DMS79 treated with DMSO at 0.1 percent for 48 hours (cell line): ENCODE measurements at places on chromosomes 3 and 15.

- DNase-seq: no peak
These were observed 36.2 kb downstream of the GXYLT2 start for GRCh38 chr3:72924055-72924454.

- no peak for DNase-seq
These were observed 256.6 kb downstream of the CNTN3 start for GRCh38 chr3:74357881-74358280.

DNA sequence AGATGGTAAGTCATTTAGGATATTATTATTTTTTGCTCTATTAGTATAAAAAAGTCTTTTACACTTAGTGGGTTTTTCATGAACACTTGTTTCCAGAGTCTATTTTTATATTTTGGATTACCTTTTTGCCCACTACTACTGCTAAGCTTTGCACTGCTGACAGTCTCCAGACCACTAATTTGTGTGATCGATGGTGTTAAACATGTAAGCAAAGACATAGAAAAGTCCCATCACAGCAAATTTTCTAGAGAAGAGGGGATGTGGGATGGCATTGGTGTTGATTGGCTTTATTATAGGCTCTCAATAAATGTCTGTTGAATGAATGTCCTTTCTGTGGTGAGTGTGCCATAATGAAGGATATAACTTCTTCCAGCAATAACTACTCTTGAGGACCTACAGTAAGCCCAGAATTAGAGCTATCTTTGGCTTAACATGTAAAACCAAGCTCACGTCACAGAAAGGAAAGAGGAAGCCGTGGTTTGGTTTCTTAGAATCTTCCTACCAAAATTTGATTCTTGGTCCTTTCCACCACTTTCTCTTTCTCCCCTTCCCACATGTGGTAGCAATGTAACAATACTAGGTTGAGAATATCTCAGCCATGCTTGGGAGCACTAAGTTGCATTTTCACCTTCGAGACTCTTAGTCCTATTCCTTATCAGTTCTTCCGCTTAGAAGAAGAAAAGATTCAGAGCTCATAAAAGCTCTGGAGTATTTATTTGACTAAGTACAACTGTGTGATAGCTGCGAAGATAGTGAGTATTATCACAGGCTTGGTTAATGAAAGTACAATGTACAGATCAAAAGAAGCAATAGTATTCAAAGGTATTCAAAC lies 90.6 kb upstream of the UMPS start:
- DNase-seq: no peak

DNA sequence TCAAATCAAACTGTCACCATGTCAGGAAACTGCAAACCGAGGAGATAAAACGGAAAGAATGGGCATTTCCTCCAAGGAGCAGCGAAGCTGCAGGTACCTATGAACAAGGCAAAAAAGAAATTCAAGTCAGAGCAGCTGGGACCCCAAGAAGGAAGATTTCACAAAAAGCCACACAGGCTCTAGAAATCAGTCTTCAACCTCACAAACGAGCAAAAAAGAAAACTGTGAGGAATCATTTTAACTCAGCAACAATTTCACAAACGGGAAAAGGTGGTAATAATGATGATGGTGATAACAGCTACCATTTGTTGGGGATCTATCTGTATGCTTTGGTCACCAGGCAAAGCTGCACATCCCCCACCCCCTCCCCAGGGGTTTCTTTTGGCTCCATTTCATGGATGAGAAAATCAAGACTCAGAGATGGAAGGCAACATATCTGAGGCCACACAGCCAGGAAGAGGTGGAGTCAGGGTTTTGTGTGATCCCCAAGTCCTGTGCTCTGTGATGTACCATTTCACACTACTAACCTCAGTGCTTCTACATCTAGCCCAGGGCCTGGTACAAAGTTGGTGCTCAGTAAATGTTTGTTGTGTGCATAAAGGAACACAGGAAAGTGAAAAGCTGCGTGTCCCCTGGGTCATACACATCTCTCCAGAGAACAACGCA lies 109.9 kb downstream of the IQSEC1 start:
- no peak for DNase-seq

DNA sequence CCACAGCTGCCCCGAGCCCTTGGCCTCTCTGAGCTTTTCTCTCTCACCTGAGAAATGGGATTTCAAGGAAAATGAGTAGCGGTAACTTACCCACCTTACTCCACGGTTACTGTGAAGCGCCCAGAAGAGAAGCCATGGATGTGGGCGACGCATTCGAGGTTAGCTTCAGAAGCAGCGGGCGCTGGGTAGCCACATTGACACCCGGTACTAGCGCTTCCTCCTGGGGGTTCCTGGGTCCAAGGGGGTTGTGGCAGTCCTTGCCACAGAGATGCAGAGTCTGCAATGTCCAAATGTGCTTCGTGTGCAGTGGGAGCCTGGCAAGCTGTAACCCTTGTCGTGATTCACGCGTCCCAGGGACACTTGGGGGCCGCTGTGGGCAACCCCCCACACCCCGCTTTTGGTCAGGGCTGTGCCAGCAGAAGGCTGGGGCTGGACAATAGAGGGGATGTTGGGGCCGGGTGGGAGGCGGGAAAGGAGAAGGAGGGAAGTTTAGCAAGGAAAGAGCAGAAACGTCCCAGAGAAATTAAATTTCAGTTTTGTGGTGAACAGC lies 41.4 kb upstream of the FURIN start:
- DNase-seq: no peak

DNA sequence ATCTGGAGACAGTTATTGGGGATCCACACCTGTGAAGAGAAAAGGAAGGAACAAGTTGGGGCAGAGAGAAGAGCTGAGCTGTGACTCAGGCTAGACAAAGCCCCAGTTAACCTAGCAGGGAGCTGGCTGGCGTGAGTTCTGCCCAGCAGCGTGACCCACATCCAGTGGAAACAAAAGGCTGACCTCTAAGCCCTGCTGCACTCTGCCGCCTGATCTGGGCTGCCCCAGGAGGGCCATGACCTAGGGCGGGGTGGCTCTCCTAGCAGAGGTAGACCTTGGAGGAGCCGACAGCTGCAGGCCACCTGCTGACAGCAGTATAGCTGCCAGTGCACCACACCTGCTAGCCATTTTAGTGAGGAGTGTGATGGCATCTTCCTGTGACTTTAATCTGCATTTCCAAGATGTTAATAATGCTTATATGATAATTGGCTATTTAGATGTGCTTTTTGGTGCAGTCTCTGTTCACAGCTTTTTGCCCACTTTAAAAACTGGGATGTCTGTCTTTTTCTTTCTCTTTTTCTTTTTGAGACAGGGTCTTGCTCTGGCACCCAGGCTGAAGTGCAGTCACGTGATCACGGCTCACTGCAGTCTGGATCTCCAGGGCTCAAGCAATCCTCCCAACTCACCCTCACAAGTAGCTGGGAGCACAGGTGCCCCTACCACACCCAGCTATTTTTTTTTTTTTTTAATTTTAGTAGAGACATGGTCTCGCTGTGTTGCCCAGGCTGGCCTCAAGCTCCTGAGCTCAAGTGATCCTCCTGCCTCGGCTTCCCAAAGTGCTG lies 78.1 kb downstream of the LSM3 start:
- DNase-seq: peak; percentile 8

DNA sequence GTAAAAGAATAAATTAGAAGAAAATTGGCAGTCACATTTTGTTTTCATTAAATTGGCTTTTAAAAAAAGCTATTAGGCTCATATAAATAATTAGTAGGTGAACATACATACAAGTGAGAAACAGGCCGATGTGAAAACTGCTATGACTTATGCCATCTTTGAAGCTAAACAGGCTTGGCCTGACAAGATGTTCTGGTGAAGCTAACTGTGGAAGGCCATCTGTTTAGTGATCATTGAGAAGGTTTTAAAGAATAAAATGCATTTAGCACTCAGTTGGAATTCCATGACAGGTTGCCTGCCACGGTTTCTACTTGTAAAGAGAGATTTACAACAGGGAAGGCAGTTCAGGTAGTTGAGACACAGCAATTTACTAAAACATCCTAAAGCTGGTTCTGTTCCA lies 264.0 kb upstream of the AGTR1 start:
- DNase-seq: no peak

GRCh38 chr3:181561139-181562031 lies 150.3 kb upstream of the SOX2 start:
- DNase-seq: no peak

- DNase-seq: no peak
These were observed 168.1 kb upstream of the STAC start for GRCh38 chr3:36212251-36212650.

DNA sequence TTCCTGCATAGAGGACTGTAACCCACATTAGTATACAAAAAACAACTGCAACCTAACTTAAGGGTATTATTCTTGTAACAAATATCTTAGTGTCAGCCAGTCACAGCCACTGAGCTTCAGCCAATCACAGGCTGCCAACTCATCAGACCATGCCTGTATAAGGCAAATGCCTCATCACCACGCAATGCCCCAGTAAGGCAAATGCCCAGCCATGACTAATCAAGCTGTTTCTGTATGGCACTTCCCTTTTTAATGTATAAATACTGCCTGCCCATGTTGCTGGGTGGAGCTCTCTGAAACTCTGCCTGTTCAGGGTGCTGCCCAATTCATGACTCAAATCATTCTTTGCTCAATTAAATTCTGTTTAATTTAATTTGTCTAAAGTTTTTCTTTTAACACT lies 18.4 kb upstream of the GABRA5 start:
- no peak for DNase-seq

DNA sequence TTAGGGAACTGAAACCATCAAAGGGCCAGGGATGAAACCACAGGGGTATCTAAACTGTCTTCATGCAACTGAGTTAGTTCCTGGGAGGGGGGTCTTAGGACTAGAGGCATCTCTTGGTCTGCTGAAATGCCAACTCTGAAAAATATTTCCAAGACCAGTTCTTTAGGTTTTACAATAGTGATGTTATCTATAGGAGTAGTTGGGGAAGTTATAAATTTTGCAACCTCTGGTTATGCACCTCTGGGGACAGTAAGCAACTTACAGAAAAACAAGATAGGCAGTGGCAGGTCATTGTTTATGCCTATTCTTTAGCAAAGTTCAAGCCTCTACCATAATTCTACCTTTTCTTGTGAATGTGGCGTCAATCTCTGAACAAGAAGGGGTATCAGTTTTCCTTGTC lies 60.5 kb upstream of the MINAR1 start:
- no peak for DNase-seq

DNA sequence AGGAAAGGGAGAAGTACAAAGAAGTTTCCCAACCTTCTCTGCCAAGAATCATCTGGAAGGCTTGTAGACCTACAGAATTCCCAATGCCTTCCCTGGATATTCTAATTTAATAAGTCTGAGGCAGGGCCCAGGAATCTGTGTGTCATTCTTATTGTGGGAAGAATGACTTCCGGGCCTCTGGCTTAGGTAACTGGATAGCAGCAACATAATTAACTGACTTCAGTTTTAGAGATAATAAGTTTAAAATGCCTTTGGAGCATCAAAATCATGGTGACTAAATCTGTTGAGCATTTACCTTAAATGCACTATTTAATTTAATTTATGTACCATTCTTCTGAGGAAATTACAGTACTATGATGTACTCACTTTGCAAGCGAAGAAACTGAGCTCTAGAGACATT lies 44.3 kb upstream of the TM4SF1 start:
- DNase-seq: no peak

DNA sequence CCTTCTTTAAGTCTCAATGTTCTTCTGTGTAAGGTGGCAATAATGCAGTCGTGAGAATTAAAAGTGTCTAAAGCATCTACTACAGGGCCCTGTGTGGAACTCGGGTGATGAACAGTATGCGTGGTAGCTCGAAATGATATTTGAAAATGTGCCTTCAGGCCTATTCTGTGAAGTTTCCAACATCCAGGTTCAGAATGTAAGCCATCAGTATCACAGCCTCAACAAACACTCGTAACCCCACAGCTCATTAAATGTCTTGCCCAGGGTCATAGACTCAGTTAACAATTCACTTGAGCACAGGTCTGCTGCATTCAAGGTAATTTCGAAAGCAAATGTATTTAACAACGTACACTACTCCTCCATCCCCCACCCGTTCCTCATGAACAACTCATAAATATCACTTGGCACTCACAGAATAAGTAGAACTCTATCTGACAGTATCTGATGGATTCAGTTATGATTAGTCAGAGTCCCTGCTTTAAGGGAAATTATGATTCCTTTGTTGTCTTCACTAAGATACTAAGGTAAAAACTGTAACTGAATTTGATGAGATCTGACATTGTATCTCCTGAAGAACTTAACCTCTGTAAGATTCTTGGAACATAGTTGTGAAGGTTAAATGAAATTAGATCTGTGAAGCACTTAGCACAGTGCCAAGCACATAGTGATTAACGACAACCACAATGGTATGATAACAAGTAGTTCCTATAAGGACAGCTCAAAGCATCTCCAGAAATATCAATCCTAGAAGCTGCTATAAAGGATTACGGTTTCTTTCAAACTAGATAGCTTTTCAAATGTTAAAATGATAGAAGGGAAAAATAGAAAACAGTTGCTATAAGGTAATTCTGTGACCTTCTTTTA lies 642.3 kb downstream of the TBL1XR1 start:
- peak; percentile 90 for DNase-seq

DNA sequence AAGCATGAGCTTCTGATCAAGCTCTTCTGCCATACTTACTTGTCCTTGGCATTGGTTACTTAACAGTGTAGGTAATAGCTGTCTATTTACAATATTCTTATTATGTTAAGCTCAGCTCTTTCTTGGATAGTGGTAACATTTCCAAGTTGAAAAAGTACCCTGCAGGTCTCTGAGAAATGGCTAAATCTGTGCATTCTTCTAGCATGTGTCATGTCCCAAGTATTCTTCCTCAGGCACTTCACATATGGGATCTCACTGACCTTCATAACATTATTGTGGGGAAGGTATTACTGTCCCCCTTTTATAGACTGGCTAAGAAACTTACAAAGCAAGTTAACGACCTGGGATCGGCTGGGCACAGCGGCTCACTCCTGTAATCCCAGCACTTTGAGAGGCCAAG lies 236.1 kb downstream of the RORA start:
- DNase-seq: no peak

GRCh38 chr3:63150880-63151279 lies 127.2 kb upstream of the SYNPR start:
- DNase-seq: no peak

DNA sequence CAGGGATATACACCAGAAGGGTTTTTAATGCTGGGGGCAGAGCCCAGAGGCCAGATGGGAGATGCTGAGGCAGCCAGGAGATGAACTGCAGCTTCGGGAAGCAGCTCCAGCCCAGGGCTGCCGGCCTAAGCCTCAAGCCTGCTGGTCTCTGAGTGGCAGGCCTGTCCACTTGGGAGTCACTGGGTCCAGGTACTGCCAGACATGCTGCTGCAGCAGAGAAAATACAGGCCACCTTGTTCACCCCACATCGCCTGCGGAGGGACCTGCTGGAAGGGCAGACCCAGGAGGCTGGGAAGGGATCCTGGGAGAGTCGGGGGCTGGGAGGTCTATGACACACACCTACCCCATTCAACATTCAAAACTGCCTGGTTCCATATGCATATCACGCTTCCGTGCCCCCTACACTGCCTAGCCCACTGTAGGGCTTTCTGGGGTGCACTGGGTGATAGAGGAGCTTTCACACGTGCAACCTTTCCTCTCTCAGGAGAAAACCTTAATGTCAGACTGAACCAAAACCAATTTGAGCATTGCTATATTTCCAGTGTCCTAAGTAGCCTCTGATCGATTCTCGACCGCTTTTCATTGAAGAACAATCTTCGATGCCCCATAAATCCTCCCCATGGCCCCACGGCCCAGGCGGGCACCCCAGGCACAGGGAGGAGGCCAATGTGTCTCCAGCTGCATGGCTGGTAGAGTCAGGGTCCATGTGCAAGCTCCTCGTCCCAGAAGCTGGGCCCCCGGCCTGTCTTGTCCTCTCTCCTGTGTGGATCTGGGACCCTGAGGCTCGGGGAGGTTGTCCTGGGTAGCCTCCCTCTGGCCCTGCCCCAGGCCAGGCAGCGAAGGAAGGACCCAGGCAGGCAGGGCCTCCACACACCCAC lies 147.4 kb downstream of the ATP10A start:
- no peak for DNase-seq

GRCh38 chr15:66066005-66066404 lies 187.5 kb downstream of the MEGF11 start:
- no peak for DNase-seq
